ENCODE measurements at places on chromosomes 7 and 10.
A peak's percentile ranks its signal among the peaks of the same experiment; 100 is the strongest.

- DNase-seq = no peak
Observed at GRCh38 chr10:101236376-101237080, 7.3 kb upstream of the LBX1 start.

GRCh38 chr7:84705706-84706105, 481.1 kb downstream of the SEMA3D start:
- no peak for DNase-seq

GRCh38 chr10:60646966-60647796, 131.1 kb upstream of the CDK1 start:
- no peak for DNase-seq

GRCh38 chr7:913736-914520, 37.6 kb downstream of the GET4 start:
- no peak for DNase-seq

DNA sequence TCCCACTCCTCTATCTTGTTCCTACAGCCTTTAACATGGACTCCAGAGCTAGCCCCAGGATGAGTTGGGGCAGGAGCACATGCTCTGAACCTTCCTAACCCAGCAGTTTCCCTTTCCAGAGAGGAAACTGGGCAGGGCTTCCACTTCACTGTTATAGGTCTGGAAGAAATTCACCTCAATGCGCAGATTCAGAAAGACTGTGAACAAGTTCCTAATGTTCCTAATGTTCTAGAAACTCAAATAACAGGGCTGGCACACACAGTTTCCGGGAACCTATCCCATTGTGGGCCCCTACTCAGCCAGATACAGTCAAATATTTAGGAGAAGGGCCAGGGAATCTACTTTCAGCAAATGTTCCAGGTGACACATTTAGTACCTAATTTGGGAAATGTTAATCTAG, 29.7 kb downstream of the ABCC2 start:
- no peak for DNase-seq

- DNase-seq = no peak
Observed at GRCh38 chr7:129188892-129189660, 643 bp downstream of the SMO start.

GRCh38 chr7:64863021-64863420, 40.1 kb upstream of the ZNF273 start:
- no peak for DNase-seq

GRCh38 chr10:110901954-110902819, 16.8 kb downstream of the BBIP1 start:
- no peak for DNase-seq

GRCh38 chr10:60434418-60435046, 44.9 kb upstream of the ANK3 start:
- DNase-seq = peak; percentile 53

- DNase-seq = no peak
Observed at GRCh38 chr7:41162612-41163011, 540.3 kb downstream of the INHBA start.

DNA sequence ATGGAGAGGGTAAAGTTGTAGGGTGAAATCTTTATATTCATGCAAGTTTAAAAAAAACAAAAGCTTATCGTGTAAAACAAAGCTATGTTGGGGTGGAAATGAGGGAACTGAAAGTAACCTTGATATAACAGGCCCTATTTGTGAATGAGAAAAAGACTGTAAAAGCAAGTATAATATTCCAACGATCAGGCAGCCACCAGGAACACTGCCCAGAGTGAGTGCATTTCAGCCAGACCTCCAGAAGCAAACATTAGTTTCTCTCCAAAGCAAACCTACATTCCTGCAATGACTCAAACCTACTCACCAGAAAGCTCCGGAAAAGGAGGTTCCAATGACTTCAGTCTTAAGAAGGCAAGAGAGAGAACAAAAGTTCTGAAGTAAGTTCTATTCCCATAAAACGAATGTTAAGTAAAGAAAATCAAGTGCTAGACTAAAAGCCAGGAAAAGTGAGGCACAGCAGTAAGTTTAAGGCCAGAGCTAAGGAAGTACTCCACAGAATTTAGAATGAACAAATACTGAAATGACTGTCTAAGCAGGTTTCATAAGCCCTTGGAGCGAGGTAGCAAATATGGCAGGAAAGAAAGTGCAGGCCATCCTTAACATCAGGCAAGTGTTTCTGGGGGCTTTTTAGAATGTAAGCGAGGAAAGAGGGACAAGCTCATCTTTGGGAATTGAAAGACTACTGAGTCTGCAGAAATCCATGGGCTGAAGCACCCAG, 493.1 kb downstream of the XPNPEP1 start:
- DNase-seq = no peak

DNA sequence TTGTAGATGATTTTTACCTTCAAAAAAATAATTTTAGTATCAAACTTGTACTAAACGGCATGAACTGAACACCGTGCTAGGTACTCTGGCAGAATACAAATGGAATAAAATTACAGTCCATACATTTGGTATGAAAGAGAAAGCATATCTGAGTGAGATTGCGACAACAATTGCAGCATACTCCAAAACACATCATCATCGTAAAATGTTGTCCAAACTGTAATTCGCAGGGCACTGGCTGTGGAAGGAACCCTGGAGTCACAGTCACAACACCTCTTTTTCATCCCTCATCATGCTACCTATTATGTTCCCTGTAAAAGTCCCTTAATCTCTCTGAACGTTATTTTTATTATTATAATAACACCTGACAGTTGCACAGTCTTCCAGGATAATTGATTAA, 13.5 kb downstream of the CREM start:
- no peak for DNase-seq

DNA sequence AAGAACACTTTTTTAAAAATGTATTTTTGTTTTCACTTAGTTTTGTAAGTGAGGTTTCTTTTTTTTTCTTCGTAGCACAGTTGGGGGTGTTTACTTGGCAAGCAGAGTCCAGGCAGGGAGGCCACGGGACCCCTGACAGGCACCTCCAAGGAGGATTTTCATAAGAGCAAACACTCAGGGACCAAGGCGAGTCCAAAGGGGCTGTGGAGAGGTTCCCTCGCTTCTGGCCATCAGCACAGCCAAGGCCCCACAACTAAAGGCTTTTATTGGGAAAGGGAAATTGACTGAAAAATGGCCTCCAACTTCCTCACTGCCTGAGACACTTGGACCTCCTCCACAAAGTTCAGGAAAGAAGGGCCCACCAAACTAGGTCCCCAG, 173.8 kb downstream of the LRRC4 start:
- no peak for DNase-seq

GRCh38 chr7:123935436-123936381, 10.7 kb downstream of the SPAM1 start:
- DNase-seq = no peak

DNA sequence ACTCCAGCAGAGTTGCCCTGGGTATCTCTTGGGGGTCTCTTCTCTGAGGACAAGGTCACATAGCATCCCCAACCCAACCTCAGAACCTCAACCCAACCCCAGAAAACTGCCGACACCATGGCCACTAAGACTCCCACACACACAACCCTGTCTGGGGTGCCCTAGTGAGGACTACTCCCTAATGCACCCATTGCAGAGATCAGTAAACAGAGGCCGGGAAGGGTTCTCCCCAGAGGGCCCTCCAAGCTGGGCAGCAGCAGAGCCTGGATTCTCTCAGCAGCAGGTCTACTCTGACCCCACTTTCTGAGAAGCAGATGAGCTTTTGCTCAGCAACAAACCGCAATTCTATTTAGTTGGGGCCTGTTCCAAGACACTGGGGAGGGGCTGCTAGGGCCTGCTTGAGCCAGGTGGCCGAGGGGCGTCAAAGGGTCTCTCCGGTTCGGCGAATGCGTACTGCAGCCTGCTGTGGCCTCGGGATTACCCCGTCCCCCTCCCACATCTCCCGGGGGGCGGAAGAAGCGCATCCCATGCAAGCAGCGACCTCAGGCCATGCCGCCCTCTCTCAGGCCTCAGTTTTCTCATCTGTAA, 828 bp downstream of the OGDHL start:
- DNase-seq = peak; percentile 52

DNA sequence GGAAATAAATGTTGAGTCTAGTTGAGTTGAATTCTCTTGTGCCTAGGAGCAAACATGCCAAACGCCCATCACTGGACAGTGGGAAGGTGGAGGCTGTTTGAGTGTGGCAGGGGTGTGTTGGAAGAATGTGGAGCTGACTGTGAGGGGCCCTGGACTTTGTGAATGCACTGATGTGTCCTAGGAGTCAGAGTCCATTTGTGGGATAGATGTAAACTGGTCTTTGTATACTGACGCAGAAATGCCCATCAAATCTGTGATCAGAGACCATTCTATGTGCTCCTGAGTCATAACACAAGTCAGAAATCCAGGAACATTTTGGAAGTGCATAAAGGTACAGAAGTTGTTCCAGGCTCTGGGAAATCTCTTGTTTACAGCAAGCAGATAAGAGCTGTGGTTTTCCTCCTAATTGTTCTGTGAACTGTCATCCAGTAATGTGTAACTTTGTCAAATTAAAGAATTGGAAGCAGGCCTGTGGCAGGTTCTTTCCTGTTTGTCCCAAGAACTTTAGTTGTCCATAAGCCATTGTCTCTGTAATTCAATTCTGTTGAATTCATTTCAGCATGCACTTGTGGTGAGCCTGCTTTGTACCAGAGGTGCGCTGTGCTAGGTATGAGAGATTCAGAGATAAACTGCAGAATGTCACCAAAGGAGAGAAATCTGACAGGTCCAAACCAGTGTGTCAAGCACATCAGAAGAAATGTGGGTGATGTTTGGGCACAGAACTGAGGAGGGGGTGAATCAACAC, 7.6 kb downstream of the PRXL2A start:
- DNase-seq = no peak

GRCh38 chr7:27160546-27161213, 4.2 kb upstream of the HOXA7 start:
- DNase-seq = peak; percentile 96

GRCh38 chr10:73338801-73339368, 19.8 kb downstream of the CFAP70 start:
- no peak for DNase-seq

DNA sequence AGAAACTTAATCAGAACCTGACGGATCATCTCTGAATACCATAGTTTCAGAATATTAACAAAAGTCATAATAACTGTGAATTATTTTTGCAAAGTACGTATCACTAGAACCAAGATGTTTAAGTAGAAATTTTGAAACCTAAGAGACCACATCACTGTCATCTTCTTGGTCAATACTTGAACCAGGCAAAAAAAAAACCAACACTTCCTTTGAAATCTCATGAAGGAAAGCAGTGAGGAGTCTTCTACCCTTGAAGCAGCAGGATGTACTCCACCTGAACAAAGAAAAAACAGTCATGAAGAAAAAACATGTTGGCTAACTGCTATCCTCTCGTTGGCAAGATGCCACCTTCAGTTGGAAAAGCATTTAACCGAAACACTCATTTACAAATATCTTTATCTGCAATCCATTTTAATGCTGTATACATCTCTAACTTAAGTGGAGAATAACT, 82.4 kb downstream of the SRPK2 start:
- DNase-seq = no peak

DNA sequence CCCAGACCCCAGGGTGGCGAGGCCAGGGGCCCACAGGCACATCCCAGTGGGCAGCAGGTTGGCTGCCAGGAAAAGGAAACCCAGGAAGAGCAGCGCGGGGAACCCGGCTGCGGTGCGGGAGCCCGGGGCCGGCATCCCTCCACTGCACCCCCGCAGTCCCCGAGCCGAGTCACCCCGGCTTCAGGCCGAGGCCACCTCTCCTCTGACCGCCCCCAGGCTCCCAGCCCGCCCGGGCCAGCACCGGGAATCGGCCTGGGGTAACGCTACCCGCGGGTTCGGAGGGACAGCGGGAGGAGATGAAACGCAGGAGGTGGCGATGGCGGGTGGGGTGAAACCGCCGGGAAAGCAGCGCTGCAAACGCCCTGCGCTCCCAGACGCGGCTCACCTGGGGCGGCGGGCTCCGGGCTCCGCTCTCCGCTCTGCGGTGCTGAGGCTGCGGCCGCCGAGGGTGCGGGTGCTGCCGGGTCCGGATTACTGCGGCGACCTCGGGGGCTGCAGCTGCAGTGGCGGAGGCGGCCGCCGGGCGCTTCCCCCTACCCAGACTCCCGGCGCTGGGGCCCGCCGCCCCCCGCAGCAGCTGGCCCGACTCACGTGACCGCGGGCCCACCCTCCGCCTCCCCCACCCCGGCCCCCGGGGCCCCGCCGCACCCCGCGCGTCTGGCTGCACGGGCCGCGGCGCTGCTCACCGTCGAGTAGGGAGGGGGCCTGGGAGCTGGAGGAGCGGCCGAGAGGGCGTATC, at the start of gene SCRN1:
Gene SCRN1 (minus strand): TSS at position 545 of the 739 bp plus-strand sequence. CDS start 20,734 bp downstream, outside the sequence.
- peak; percentile 73 for DNase-seq

DNA sequence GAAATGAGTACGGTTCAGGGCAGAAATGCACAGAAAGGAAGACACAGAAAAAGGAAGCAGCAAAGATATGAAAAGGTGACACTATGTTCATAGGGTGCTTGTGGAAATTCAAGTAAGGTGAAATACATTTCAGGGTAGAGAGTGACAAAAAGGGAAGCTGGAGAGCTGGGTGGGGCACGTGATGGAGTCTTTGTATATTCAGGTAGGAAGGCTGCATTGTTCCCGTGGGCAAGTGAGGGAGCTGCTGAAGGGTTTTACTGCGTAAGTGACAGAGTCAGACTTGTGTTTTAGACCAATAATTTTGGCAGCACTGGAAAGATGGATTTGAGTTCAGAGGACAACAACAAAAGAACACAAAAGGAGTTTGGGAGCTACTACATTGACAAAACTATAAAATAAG, 35.3 kb upstream of the ANK3 start:
- DNase-seq = no peak

DNA sequence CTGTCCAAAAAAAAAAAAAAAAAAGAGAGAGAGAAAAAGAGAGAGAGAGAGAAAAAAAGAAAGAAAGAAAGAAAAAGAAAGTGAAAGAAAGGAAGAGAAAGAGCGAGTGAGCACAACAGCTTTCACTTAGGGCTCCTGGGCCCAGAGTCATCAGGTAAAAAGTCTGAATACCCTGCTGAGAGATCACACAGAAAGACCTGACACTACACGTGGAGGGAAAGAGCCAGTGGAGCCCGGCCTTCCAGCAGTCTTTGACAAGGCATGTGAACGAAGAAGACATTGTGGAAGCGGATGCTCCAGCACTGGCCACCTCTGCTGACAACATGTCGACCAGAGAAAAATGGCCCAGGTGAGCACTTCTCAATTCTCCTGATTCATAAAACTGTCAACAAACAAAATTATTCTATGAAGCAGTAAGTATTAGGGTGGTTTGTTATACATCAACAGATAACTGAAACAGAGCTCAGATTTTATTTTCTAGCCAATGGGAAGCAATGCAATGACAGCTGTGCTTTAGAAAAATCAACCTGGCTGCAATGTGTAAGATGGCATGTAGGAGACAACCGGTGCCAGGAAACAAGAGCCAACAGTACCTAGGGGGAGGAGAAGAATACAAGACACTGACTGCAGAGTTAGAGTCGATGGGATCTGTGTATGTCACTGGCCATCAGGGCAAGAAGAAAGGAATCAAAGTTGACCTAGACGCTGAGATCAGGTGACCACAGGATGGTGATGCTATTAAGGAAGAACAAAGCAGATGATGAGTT, 4.4 kb downstream of the RNF216 start:
- no peak for DNase-seq

GRCh38 chr10:14153570-14154055, 177.1 kb downstream of the FRMD4A start:
- no peak for DNase-seq

DNA sequence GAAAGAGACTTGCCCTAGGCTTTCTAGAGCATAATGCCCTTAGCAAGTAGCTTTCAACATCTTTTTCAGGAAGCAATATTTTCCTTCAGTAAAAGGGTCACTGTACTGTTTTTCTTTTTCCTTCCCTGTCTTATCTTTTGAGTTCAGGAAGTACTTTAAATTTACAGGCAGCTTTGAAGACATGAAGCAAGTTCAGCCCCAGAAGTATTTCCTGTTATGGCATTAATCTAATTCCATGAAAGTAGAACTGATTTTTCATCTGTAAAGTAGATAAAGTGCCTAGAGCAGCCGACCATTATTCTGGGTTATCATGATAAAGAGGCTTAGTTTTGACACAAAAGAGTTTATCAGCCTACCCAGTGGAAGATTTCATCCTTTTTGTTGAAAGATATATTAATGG, 288.2 kb downstream of the ADK start:
- DNase-seq = no peak
